ENCODE measurements at places on chromosomes 4 and X.

DNA sequence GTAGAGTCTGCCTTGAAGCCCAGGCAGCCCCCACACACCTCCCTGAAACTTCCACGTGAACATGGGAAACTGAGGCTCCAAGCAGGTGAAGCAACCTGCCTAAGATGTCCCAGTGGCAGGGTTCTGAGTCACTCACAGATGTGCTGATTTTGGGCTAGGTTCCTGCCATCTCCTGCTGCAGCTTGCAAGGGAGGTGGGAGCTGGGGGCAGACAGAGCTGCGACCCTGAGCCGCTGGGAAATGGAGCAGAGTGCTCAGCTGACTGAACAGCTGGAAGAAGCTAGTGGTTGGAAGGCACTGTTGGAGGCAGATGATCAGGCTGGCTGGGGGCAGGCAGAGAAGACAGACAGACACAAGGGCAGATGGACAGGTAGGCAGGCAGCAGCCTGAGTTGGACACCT lies 3.6 kb upstream of the FATE1 start:
- DNase-seq = no peak

GRCh38 chr4:128349921-128350320 lies 62.3 kb upstream of the PGRMC2 start:
- DNase-seq = no peak

DNA sequence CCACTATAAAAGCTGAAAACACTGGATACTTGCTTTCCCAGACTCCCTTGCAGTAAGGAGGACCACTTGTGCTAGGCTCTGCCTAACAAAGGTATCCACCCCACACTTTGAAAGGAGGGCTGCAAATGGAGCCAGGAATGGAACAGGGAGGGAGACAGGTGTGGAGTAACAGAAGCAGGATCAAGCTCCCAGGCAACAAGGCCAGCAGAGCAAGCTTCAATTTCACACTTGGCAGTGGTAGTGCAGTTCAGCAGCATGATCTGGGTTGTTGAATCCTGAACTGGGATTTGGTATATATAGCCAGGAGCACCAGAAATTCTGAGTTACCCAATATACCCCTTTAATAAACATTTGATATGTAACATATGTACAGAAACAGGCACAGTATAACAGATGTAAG lies 9.8 kb downstream of the LAMP2 start:
- no peak for DNase-seq

GRCh38 chrX:36422368-36422767 lies 502.8 kb downstream of the CFAP47 start:
- no peak for DNase-seq

GRCh38 chr4:185254434-185254833 lies 45.0 kb downstream of the SNX25 start:
- peak; percentile 29 for DNase-seq

GRCh38 chr4:148170408-148171365 lies 271.5 kb downstream of the NR3C2 start:
- no peak for DNase-seq

GRCh38 chrX:7109838-7110793 lies 37.4 kb upstream of the STS start:
- peak; percentile 42 for DNase-seq

- DNase-seq = no peak
Observed at GRCh38 chrX:23304881-23305280, 29.8 kb upstream of the PTCHD1 start.

DNA sequence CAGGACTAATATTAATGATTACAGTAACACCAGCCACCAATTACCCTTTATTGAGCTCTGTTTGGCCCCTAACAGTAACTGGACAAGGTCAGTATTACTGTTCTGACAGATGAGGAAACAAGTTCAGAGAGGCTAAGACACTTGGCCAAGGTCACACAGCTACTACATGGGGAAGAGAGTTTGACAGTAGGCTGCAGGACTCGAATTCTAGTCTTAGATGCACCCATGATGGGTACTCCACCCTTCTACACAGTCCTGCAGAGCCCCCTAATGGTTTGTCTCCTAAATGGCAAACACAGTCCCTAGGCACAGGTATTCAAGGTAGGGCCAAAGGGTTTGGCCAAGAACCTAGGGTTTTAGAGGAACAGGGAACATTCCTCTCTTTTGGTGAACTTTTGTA lies 93.9 kb downstream of the NSUN7 start:
- DNase-seq = no peak

DNA sequence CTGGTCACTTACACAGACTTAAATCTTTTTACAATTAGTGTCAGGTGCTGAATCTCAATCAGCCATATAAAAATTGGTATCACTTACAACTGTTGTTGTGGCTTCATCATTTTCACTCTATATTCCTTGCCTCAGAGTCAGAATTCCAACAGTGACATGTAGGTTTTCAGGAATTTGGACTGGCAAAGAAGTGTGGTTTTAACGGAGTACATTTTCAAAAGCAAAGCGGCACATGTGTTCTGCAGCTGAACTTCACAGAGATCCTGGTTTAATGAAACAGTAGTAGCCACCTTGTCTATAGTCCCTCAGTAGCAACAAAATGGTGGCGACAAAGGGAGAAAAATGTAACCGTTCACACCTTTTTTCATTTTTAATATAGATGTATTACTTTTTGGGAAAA lies 486.6 kb downstream of the FAT4 start:
- no peak for DNase-seq

- DNase-seq = no peak
Observed at GRCh38 chr4:108005807-108006206, 16.1 kb downstream of the HADH start.

DNA sequence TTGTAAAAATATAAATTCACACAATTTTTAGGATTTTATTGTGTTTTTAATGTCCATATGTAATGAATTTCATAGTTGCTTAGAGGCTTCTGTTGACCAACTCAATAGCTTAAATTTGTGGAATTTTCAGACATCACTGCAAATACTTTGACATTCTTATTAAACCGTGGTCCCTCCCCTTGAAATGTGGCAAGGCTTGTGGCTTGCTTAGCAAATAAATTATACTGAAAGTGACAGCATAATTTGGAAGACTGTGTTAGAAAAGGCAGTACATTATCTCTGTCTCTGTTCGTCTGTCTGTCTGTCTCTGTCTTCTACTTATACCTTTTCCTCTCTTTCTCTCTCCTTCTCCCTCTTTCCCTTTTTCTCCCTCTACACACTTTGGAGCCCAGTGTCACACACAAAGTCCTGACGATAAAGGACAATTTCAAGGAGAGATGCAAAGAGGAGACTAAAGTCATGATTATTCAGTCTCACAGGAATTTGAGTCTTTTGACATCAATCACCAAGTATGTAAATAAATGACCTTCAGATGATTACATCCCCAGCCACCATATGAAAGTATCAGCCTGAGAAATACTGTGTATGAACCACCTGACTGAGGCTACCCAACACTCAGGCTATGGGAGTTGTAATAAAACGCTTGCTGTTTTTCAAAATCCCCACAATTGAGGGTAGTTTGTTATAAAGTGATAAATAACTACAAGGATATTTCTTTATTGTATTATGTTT lies 21.0 kb upstream of the UGT2B7 start:
- DNase-seq = no peak

GRCh38 chr4:170610434-170610833 lies 520.7 kb upstream of the AADAT start:
- DNase-seq = no peak

DNA sequence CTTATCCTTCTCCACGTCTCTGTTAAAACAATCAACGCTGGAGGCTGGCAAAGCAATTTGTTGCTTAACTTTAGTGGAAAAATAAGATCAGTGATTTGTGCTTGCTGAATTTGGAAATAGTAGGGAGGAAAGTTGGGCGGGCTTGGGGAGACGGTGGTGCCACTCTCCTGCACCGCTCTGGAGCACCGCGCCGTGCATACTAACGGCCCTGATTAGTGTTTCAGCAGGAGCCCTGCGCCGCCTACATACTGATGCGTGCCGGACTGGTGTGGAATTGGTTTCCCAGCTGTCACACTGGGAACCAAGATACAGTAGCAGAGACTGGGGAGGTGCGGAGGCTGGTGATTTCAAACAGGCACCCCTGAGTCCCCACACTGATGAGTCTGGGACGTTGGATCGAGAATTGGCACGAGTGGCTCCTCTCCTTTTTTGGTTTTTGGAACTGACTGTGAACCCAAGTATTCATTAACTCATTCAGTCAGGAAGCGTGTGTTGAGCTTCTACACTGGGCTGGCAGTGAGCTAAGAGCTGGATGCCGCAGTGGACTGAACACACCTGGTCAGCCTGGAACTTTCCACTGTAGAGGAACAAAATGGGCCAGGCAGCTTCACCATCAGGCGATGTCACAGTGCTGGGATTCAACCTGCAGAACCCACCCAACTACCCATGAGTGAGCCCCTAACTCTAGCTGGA lies 29.0 kb upstream of the PSAPL1 start:
- DNase-seq = peak; percentile 4

DNA sequence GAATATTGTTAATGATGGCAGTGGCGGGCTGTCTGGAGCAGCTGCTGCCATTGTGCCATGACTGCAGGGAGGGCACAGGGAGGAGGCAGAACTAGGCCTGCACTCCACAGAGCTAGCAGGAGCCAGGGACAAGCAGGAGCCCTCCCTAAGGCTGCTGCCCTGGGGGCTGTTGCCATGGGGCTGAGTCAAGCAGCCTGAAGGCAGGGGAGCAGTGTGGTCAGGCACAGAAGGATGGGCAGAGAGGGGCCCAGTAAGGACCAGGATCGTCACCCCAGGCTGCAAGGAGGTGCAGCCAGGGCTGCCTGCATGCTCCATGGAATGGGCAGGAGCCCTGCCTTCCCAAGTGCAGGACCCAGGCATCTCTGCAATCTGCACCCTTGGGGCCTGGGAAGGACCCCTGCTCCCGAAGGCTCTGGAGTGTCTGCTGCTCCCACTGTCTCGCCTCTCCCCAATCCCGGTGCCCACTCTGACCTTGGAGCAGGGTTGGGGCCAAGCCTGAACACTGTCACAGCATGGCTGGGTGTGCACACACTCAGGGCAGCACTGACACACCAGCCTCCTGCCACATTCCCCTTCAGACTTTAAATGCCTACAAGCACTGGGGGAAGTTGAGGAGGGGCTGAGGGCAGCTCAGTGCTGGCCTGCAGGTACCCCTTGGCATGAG lies 98.3 kb upstream of the GALNTL6 start:
- DNase-seq = no peak

DNA sequence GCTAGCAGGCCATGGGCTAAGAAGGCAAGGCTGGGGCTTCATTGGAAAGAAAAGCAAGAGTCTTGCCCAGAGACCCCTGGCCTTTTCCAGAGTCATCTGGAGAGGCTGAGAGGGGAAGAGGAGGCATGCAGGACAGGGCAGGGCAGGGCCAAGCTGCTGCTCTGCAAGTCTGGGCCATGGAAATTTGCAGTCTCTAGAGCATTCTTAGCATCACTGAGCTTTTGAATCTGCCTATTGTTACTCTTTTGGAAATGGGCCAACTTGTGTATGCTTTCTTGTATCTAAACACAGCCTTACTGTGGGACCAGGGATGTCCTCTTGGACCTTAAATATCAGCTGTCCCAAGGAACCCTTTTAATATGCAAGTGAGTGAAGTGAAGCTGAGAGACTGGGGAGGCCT lies 560.5 kb downstream of the MID1IP1 start:
- no peak for DNase-seq

DNA sequence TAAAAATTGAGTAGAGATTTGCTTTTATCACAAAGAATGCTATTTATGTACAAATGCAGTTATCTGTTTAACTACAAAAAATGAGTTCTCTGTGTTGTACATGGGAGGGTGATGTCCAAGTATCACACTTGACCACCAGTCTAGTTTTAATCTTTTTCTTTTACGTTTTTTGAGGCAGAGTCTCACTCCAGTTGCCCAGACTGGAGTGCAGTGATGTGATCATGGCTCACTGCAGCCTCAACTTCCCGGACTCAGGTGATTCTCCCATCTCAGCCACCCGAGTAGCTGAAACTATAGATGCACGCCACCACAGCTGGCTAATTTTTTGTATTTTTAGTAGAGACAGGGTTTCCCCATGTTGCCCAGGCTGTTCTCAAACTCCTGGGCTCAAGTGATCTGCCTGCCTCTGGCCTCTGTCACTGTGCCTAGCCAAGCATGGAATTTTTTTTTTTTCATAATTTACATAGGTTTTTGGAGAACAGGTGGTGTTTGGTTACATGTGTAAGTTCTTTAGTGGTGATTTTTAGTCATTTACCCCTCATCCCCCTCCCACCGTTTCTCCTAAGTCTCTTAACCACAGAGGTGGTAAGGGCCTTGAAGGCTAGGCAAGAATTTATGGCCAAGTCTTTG lies 47.9 kb upstream of the RPA4 start:
- no peak for DNase-seq
